Fibroblast of lung (primary cell): ENCODE measurements at places on chromosomes 2 and 18.

- DNase-seq, result peak; percentile 91
Observed at GRCh38 chr2:160075171-160075570, 12.8 kb upstream of the PLA2R1 start.

- no peak for DNase-seq
Observed at GRCh38 chr2:229641676-229642075, 72.7 kb downstream of the DNER start.

- no peak for DNase-seq
Observed at GRCh38 chr2:13714466-13714865, 918.1 kb upstream of the LRATD1 start.

DNA sequence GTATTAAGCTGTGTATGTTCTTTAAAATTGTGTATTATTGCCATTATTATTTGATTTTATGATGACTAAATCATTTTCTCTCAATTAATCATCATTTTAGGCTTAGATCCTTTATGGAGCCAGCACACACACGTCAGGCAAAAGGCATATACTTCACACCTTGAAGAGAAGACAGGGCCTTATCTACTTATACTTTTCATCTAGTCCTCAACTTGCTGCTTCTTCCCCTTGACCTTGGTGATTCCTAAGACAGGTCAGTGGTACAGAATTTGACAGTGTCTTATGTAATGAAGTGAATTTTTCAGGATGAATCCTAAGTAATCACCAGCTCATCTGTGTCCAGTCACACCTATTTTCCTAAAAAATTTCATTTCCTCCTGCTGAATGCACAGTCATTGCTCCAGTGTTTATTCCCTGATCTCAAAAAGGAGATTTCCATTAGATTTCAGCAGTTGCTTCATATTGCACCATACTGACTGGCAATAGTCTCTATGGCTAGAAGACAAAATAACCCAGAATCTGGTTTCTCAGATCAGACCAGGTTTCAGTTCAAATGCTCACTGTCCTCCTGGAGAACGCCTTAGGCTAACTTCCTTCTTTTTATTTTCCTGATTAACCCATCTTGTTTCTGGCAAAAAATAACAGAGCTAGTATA is 235.7 kb downstream of the PTH2R start:
- no peak for DNase-seq
